Thoracic aorta endothelial cell (primary cell): ENCODE measurements at places on chromosomes 4 and X. TPM values are rescaled to one million over a fixed set of nuclear protein-coding genes. Genes with fewer than 3 reads are reported as not detected.

The SATL1 gene
- total RNA-seq = not detected in 2 replicates

The DGAT2L6 gene
- total RNA-seq = not detected in 2 replicates

The ZFYVE28 gene
- 7.2 and 11.5 TPM in 2 replicates for total RNA-seq

The ARSD gene
- total RNA-seq = 11.2 and 19.5 TPM in 2 replicates

The ADH1B gene
- 0.14 TPM in 1 of 2 replicates, not detected in the other for total RNA-seq

The ACOT9 gene
- total RNA-seq = 127 and 185 TPM in 2 replicates

The POLR2B gene
- 235 and 274 TPM in 2 replicates for total RNA-seq

The GLRB gene
- 3.5 and 5.6 TPM in 2 replicates for total RNA-seq

The KLB gene
- under 0.01 TPM in 1 of 2 replicates, not detected in the other for total RNA-seq

The RPL36A gene
- total RNA-seq = 407 and 700 TPM in 2 replicates

The WNK3 gene
- total RNA-seq = 1.2 and 1.3 TPM in 2 replicates

The CT45A8 gene
- not detected in 2 replicates for total RNA-seq

The SUPT20HL1 gene
- not detected in 2 replicates for total RNA-seq

The PARM1 gene
- total RNA-seq = under 0.01 and 0.14 TPM in 2 replicates

The GLUD2 gene
- total RNA-seq = 1.5 and 3.4 TPM in 2 replicates

The RNF128 gene
- total RNA-seq = not detected in 2 replicates

The MAGEB1 gene
- total RNA-seq = not detected in 2 replicates

The RAI2 gene
- 0.65 and 0.80 TPM in 2 replicates for total RNA-seq

The FAM47E gene
- 0.13 TPM in 1 of 2 replicates, not detected in the other for total RNA-seq

The TMPRSS11B gene
- total RNA-seq = not detected in 2 replicates
